Heart left ventricle (tissue), 16 donors: ENCODE measurements at places on chromosomes 6 and 20. TPM values are rescaled to one million over a fixed set of nuclear protein-coding genes. Genes with fewer than 3 reads are reported as not detected.

DNA sequence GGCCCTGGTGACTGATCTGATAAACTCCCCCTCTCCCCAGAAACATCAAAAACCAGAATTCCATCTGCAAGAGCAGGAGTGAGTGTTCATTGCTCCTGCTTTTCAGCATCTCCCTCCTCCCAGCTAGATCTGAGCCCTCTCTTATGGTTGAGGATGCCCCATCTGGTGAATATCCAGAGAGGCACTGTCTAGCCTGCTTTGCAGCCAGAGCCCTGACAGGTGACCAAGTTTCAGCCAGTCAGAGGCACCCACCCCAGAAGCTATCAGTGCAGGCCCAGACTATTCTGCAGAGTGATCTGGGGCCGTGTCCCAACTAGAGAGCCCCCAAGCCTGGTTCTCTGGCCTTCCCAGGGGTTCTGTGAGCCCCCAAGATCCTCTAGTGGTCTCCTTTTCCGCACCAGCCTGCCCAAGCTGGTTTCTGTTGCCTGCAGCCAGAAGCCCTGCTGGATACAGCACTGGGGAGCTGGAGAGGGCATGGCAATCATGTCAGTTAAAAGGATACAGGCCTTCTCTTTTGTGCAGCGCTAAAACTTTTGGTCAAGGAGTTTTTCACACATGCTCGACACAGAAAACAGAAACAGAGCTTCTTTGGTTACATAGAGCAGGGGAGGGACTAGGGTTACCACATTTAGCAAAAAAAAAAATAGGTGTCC is 6.6 kb upstream of the BMP7 start:
- H3K4me1 ChIP-seq, result no peaks in the 10 kb centered on the region
- H3K4me3 ChIP-seq, result no peak overlapping the region
- H3K27ac ChIP-seq, result no peak overlapping the region
- H3K27me3 ChIP-seq, result peaks cover 3% of the 10 kb centered on the region
- no peaks in the 10 kb centered on the region for H3K36me3 ChIP-seq
- no peak for DNase-seq

DNA sequence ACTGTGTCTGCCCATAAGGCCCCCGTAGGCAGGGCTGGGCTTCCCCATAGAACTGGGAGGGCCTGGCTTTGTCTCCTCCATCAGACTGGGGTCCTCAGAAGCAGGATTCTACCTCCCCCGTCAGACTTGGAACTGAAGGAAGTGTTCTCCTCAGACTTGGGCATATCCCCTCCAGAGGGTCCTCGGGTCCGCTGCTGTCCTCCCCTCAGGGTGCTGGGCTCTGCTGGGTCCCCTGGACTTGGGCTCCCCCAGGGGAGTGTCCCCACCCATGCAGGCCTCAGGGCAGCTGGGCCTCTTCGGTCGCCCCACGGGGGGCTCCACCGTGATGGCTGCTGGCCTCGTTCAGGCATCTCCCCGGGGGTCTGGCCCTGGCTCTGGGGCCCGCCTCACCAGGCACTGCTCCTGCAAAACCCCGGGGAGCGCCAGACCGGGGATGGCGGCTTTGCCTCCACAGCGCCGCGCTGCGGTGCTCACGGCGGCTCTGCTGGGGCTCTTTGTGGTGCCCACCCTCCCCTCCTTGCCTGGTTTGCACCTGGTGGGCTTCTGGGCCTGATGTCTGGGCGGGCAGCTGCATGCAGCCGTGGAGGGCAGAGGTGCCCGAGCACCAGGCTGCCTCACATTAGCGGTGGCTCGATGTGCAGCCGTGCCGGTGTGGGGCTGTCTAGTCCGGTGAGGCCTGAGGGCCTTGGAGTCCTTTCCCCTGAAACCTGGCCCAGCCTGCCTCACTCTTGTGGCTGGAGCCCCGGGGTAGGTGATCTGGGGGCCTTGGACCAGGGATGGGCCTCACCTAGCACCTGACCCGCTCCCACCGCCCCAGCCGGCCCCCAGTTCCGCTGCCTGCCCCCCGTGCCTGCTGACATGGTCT is 13.9 kb downstream of the COL20A1 start:
- peaks cover 36% of the 10 kb centered on the region for H3K27me3 ChIP-seq
- peak; percentile 23 for DNase-seq
- H3K4me1 ChIP-seq, result no peaks in the 10 kb centered on the region
- no peak overlapping the region for H3K27ac ChIP-seq
- no peak overlapping the region for H3K4me3 ChIP-seq

DNA sequence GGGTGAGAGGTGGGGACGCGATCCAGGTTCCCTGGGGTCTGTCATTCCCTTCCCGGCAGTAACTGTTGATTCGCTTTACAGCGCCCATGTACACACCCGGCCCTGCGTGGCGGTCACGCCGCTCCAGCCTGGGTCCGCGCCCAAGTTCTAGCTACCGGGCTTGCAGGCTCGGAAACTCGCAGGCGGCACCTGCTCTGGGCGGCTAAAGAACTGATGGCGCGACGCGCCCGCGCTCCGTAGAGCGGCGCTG is 1.4 kb upstream of the POU3F2 start:
- no peaks in the 10 kb centered on the region for H3K36me3 ChIP-seq
- peaks cover 94% of the 10 kb centered on the region for H3K27me3 ChIP-seq
- no peak for DNase-seq
- no peak overlapping the region for H3K27ac ChIP-seq
- H3K4me3 ChIP-seq, result no peak overlapping the region

- no peaks in the 10 kb centered on the region for H3K36me3 ChIP-seq
- DNase-seq, result no peak
- H3K4me3 ChIP-seq, result no peak overlapping the region
- no peak overlapping the region for H3K27ac ChIP-seq
- peaks cover 24% of the 10 kb centered on the region for H3K4me1 ChIP-seq
Observed at GRCh38 chr6:110509617-110510241, 33.3 kb upstream of the SLC22A16 start.

- peaks cover 7% of the 10 kb centered on the region for H3K4me1 ChIP-seq
- no peaks in the 10 kb centered on the region for H3K36me3 ChIP-seq
Observed at GRCh38 chr6:42120895-42121865, 21.2 kb downstream of the C6orf132 start.

DNA sequence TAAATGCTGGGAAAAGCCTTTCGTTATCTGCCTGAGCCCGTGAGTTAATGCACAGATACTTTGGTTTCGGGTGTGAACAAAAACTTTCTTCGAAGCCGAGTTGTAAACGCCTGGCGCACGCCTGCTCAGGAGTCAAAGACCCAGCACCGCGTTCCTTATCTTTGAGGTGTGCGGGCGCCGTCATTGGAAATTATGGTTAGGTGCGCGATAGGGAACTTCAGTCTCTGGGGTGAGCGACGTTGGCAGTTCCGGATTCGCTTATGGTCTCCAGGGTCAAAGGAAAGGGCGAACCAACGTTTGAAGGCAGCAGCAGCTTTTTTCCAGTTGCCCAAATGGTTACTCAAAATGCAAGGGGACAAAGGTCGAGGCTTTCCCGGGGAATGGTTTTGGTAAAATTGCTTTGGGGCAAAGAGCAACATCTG is 853 bp downstream of the SLC22A3 start:
- no peaks in the 10 kb centered on the region for H3K27me3 ChIP-seq
- peak overlapping the region; percentile 54 for H3K4me3 ChIP-seq
- H3K36me3 ChIP-seq, result no peaks in the 10 kb centered on the region
- no peak for DNase-seq

DNA sequence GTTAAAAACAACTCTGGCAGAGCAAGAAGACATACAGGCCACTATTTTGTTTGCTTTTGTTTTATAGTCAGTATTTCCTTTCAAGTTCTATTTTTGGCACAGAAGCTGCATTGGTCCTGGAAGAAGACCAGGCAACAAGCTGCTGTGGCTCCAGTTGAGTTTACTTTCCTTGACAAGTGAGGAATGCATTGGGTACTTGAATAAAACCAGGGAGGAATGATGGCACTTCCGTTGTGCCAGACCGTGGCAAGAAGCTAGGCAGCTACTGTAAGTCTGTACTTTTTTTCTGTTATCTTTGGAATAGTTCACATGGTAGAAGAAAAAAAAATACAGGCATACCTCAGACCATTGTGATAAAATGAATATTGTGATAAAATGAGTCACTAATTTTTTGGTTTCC is 66.3 kb downstream of the NCOA3 start:
- DNase-seq, result no peak
- no peaks in the 10 kb centered on the region for H3K36me3 ChIP-seq
- no peak overlapping the region for H3K4me3 ChIP-seq
- peaks cover 13% of the 10 kb centered on the region for H3K4me1 ChIP-seq
- no peaks in the 10 kb centered on the region for H3K27me3 ChIP-seq
- peak overlapping the region; percentile 86 for H3K27ac ChIP-seq

DNA sequence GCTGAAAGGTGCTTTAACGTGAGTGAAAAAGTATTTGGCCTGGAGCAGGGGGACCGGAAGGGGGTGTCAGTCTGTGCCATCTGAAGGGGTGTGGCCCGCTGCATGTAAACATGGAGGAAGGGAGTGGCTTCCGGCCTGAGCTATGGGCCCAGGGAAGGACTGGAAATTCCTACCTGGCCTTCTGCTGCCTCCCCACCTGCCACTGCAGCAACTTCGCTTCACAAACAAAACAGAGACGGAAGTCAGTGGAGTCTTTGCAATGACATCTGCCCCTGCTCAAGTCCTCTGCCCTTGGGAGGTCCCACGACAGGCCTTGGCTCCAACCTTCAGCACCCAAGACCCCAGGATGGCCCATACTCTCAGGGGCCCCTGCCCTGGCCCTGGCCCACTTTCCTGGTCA is 28.1 kb upstream of the FOXP4 start:
- H3K36me3 ChIP-seq, result no peaks in the 10 kb centered on the region
- no peak overlapping the region for H3K27ac ChIP-seq
- no peaks in the 10 kb centered on the region for H3K4me1 ChIP-seq
- H3K4me3 ChIP-seq, result no peak overlapping the region

GRCh38 chr20:41567615-41568014 is 50.6 kb downstream of the CHD6 start:
- H3K4me1 ChIP-seq, result peaks cover 56% of the 10 kb centered on the region
- H3K27me3 ChIP-seq, result no peaks in the 10 kb centered on the region
- no peaks in the 10 kb centered on the region for H3K36me3 ChIP-seq
- DNase-seq, result no peak
- H3K27ac ChIP-seq, result no peak overlapping the region
- no peak overlapping the region for H3K4me3 ChIP-seq

DNA sequence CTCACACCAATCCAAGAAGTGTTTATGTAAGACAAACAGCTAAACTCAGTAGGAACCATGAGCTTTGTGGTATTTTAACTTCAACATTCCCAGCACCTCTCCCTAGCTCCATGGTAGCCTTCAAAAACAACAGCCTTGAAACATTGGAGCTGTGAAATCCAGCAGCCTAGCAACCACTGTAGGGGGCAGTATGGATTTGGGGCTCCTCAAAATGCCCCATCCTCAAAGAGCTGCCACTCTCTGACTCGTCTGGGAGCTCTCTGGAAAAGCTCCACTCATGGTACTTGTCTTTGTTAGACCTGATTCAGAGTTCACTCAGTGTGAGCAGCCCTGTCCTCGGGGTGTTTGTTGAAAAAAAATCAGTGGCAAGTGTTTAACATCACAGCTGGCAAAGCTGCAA is 82.9 kb downstream of the KIF6 start:
- no peaks in the 10 kb centered on the region for H3K27me3 ChIP-seq
- H3K4me1 ChIP-seq, result no peaks in the 10 kb centered on the region
- DNase-seq, result no peak
- H3K36me3 ChIP-seq, result no peaks in the 10 kb centered on the region
- no peak overlapping the region for H3K4me3 ChIP-seq

MOCS1 gene
- 21.8 TPM for total RNA-seq

SCRT2 gene
- total RNA-seq, result not detected

CTNNBL1 gene
- 50.5 TPM for total RNA-seq

GABRR2 gene
- total RNA-seq, result 0.87 TPM
